Activated naive CD4-positive, alpha-beta T cell treated with anti-CD3 and anti-CD28 coated beads, Interleukin-2, amount 50 U/mL, for 72 hours (primary cell): ENCODE measurements at places on chromosomes 1 and 21. TPM values are rescaled to one million over a fixed set of nuclear protein-coding genes. Genes with fewer than 3 reads are reported as not detected.

- DNase-seq: no peak
Measured at GRCh38 chr1:46372431-46372830, 21.7 kb upstream of the FAAH start.

- DNase-seq: no peak
Measured at GRCh38 chr1:184972315-184973055, 1.8 kb downstream of the NIBAN1 start.

DNA sequence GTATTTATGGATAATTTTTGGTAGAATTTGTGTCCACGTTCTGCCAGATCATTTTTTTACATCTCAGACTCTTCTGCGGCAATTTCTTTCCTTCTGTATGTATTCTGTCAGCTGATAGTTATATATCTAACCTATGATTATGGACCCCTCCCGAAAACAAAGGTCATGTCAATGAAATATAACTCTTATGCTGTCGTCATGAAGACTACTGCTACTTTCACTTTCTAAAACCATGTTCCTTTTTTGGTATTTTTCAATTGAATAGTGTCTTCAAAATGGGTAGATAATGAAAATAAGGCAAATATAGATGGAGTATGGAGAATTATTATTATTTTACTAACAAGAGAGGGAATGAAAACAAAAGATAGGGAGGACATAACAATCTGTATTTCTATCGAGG, 3.2 kb downstream of the ANGPTL1 start:
- no peak for DNase-seq

The TINAGL1 gene
- not detected for total RNA-seq

- DNase-seq: no peak
Measured at GRCh38 chr1:185512442-185512841, 195.4 kb upstream of the IVNS1ABP start.

The CLDN19 gene
- not detected for total RNA-seq

GRCh38 chr21:41067709-41068108, 100.3 kb upstream of the BACE2 start:
- no peak for DNase-seq

- DNase-seq: no peak
Measured at GRCh38 chr21:26100573-26100972, 70.0 kb downstream of the APP start.

DNA sequence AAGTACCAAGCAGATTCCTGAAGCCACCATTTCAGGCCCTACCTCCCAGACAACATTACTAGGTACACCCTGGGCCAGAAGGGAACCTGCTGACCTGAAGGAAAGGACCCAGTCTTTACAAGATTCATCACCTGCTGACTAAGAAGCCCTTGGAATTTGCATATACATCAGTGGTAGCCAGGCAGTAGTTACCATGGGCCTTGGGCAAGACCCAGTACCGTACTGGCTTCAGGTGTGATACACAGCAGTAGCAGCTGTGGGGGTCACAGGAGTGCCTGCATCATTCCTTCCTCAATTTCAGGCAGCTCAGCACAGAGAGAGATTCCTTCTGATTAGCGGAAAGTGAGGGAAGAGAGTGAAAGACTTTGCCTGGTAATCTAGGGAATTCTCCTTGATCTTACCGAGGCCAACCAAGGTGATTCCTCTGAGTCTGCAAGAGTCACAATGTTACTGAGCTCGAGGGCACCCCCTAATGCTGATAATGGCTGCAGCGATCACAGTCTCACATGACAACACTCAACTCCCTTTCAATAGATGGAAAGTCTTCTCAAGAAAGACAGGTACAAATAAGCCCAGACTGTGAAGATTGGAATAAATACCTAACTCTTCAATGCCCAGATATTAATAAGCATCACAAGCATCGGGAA, 22.0 kb upstream of the UHMK1 start:
- DNase-seq: no peak

DNA sequence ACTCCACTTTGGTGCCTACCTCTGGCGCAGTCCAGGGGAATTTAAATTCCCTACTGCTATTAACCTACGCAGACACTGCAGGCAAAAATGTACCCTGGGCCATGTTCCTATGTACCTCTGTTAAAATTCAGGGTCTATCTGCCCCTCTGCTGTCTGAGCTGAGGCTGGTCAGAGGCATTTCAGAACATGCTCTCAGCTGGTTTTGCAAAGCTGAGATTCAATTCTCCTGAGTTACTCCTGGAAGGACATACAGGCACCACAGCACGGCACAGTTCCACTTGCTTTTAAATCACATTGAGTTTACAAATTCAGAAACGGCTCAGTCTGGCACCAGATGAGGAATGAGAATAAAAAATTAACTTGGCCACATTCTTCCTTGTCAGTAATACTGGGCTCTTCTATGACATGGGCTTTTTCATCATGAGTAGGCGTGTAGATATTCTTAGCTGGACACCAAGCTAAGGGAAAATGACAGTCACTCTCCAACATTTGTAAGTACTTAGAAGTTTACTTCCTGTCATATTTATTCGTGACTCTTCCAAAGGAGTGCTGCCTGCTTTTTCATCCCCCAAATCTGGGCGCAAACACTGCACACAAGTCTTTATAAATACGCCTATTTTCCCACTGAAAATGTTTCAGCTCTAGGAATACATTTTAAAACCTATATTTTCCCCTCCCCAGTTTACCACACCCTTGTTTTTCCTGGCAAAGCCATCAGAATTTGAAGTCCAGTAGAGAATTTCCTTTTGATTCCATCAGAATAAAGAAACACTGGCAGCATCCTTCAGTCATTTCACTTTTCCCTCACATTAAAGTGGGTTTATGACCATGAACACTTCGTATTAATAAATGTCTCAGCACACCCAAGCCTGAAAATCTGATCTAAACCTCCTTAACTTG, 1.9 kb downstream of the C1orf198 start:
- no peak for DNase-seq

DNA sequence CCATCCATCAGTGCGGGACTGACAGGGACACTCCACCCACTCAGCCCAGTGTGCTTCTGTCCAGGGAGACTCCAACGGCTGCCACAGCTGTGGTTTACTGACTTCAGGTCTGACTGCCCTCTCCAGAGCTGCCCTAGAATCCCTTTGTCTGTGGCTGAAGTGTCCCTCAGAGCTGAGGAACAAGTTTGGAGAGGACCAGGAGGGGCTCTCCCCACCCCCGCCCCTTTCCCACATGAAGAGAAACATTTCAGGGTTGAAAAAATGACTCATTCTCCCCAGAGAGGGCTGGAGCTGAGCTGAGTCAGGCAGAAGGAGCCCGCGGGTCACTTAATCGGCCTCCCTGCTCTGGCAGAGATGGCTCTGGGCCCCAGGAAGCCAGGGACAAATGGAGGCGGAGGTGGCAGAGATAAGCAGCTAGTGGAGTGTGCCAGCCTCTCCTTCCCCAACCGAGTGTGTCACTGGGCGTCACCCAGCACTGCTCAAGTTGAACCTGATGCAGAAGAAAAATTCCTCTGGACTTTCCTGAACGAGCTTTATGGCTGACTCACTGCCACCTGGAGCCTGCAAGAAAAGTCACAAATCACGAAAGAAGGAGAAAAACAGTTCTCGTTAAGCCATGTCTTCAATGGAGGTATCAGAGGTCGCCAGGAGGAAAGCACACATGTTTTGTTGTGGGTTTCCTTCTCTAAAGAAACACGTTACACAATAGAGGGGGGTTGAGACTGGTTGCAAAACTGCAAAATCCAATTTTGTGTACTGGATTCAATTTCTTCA, 34.3 kb upstream of the ECE1 start:
- DNase-seq: peak; percentile 89

- no peak for DNase-seq
Measured at GRCh38 chr1:111989531-111990025, at the start of gene KCND3. Gene KCND3 (minus strand): TSS chr1:111989668.

DNA sequence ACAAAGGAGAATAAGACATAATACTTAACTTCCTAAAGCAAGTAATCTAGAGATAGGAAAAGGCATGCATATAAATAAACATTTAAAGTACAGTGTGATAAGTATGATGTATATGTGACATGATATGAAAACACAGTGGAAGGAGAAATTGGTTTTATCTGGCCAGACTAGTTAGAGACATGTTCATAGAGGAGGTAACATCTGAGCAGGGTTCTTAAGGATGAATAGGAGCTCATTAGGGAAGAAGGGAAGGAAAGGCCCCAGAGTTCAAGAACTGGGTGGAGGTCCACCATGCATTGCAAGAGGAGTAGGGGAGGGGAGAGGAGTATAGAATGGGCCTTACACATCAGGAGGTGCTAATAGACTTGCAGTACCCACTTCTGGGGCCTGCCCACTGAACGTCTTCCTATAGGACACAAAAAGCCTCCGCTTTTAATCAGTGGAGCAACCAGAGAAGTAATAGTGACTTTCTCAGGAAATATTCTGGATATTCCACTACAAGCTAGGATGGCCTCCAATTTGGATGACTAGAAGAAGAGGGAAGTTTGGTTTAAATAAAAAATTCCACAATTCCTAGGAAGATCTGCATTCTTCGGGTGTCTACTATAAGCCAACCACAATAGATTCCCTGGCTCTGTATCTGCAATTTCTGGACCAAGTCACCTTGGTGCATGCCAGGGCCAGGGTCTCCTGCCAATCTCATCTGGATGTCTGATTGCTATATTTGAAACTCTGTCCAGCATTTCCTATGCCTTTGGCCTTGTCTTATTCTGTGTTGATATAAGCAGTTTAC, 41.9 kb downstream of the NGF start:
- no peak for DNase-seq

DNA sequence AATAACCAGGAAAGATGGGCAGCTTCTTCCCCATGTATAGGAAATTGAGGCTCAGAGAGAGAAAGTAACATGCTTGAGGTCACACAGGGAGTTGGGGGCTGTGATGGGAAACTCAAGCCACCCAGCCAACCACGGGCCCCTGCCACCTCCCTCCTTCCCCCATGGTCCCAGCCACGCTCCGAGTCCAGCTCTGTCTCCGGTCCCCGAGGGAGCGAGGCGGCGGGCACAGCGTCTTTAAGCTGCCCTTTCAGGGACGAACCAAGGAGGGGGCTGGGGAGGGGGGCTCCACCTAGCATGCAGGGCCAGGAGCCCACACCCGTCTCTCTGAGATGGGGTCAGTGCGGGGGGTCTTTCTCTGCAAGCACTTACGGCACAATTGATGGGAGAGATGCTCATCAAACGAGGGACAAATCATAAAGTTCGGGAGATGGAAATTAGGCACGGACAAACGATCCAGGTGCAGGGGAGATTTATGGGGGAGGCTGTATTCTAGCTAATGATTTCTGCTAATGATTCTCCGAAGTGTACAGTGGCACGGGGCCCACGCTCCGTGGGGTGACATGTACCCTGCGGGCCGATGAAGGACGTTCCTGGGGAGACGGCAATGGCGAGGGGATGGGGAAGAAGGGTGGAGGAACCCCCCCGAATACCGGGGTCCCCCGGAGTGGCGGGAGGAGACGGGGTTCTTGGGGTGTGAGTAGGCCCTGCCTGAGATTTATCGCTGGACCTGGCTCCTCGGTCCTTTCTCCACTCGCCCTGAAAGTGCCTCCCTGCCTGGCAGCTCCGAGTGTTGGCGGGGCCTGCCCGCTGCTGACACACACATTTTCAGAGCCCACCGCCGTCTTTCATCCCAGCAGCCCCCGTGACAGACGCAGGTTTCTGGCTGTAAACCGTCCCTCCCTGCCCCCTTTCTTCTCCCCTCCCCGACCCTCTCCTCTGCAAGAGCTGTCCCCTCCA, 31.2 kb upstream of the CASZ1 start:
- no peak for DNase-seq

GRCh38 chr21:42089093-42089631, 18.0 kb downstream of the UMODL1 start:
- DNase-seq: peak; percentile 9

DNA sequence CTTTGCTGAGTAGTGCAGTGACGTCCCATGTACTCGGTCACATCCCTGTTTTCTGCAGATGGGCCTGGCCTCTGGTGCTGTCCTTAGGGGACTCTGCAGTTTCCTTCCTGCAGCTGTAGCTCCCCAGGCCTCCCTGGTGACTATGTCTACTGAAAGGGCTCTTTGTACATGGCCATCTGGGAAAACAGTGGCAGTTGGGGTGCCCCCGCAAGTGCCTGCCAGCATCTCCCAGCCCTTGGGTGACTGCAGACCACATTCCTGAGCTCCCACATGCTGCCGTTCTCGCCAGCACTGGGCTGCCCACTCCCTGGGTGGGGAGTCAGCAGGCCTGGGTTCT, 37.5 kb upstream of the KCNA10 start:
- no peak for DNase-seq

DNA sequence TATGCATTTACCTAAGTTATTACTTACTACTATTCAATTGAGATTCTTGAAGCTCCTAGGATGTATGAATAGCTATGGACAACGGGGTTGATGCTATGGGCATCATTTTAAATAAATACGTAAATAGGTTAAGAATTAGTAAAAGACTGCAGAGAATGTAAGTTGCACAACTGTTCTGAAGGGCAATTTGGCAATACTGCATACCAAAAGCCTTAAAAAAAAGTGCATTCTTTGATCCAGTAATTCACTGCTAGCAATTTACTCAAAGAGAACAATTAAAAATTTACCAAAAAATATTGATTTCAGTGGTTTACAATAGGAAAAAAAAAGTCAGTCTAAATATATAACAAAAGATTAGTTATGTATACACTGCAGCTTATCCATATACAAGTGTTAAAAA, 3.5 kb downstream of the ARPC5 start:
- DNase-seq: no peak

- no peak for DNase-seq
Measured at GRCh38 chr1:110208916-110209645, 1.0 kb upstream of the KCNC4 start.

GRCh38 chr21:14543983-14544382, 2.1 kb downstream of the SAMSN1 start:
- no peak for DNase-seq

- DNase-seq: no peak
Measured at GRCh38 chr1:234573711-234574299, 36.2 kb downstream of the IRF2BP2 start.

The GSTM1 gene
- total RNA-seq: not detected
